ENCODE measurements at places on chromosomes 4 and X.

- no peak for DNase-seq
These were observed 445.5 kb downstream of the PCDH10 start for GRCh38 chr4:133594390-133595207.

DNA sequence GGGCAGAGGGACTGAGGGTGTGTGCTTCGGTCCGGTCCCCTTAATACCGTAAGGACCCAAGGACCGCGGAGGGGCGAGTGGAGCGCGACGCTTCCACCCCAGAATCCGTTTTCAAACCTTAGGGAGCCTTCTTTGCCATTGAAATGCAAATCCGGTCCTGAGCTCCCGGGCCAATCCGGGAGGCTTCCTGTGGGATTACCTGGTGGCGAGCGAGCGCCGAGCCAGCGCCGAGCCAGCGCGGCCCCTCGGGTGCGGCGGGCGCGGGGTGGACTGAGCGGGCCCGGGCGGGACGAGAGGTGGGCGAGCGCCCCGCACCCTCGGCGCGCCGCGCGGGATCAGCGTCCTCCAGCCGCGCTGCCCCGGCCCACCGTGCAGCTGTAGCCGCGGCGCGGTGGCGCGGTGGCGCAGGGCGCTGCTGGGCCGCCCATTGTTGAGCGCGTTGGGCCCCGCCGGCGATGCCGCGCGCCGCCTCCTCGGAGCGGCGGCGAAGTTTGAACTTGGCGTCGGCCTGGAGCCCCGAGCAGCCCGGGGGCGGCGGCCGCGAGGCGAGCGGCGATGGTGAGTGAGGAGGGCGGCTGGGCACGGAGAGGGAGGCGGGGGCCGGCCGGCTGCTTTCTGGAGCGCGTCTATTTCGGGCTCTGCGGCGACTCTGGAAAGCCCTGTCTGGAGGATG, 208.7 kb downstream of the SOWAHB start:
- no peak for DNase-seq

DNA sequence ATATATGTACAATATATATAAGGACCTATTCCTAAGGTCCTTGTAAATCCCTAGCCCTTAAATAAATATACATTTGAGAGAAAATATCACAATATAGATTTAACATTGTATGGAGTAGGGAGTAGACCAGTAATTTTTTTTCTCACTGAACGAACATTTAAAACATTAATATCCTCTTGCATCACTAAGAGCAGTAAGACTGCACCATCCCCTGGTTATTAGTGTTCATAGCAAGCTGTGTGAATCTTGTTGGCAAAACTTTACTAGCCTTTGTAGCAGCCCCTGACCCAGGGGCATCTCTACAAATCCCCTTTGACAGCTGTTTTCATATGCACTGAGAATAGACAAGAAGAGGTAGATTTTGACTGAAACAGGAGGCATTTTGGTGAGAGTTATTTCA, 146.5 kb downstream of the IL1RAPL2 start:
- no peak for DNase-seq

- DNase-seq: no peak
These were observed 322.8 kb upstream of the EDA2R start for GRCh38 chrX:66961665-66962064.

DNA sequence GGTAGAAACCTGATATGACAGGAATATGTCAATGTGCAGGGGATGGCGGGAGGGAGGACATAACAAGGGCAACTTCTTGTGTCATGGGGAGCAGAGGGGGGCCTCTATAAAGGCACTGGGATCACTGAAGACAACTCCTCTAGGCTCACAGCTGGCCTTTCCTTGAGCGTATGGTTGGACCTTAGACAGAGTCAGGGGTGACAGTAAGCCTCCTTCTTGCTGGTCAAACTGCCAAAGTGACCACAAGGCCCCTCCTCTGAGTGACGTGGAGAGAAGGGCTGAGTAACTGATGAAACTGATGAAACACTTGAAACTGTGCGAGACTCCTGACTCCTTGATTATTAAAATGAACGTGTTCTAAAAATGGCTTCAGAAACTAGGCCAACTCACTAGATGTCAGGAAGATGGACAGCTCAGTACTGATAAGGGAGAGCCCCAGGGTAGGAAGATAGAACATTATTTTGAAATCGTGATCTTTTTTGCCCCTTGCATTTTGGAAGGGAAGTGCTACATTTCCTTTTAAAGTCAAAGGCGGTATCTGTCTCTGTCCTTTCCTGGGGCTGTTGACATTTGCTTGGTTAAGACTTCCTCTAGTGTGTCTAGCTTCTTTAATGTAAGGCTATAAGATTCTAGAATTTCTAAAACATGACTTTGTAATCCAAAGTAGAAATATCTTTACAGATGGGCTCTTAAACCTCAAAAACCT, 1.6 kb downstream of the RAB33A start:
- peak; percentile 89 for DNase-seq

DNA sequence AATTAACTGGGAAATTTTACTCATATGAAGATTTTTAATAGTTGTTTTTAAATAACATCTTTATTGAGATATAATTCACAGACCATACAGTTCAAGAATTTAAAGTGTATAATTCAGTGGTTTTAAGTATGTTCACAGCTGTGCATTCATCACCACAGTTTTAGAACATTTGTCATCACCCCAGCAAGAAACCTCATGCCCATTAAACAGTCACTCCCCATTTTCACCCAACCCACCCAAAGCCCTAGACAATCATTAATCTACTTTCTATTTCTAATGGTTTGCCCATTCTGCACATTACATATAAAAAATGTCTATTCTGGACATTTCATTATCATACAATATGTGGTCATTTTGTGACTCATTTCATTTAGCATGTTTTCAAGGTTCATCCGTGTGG, 2.8 kb downstream of the UPRT start:
- no peak for DNase-seq

DNA sequence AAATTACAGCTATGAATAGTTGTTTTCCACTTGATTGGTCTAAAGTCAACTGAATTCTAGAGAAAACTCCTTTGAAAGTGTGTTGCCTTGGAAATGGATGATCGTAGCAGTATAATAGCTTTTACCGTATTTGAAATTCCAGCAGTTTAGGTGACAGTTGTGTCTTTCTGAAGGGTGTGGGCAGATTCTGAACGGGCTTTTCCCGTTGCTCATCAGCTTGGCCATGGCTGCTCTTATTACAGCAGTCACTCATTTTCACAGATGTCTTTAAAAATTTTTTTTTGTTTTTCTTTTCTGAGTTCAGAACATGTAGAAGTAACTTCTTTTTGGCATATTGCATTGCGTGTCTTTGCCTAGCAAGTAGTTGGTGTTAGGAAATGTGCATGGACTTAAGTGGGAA, 69.6 kb upstream of the SLC4A4 start:
- DNase-seq: no peak

DNA sequence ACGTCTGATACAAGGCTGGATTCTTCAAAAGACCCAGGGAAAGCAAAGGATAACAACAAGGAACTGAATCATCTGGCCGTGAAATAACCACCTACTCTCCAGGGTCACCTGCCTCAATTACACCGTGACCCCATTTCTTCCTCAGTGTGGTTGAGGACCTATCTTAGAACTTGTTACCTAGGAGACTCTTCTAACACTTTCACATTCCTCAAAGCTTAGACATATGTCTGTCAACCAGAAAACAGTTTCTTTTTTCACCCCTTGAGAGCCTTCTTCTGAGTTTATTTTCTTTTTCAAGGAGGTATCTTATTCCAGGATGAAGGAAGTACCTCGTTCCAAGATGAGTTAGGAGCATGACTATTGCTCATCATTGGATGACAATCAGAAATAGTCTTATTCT, 337.8 kb downstream of the ARHGAP24 start:
- DNase-seq: no peak

DNA sequence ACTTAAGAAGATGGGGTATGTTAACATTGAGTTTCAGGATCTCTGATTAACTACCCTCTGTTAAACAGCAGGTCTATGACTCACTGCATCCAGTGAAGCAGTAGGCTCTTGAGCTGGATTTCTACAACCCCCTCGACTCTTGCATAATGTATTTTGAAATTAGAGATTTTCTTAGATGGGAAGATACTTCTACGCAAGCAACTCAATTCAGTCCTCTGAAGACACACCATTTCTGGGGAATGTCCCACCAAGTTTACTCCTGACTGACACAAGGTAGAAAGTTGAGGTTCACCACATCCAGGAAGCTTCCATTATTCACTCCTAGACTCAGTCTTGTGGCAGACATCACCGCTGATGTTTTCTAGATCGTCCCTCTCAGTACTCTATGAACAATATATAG, 12.9 kb downstream of the PALLD start:
- DNase-seq: peak; percentile 96

DNA sequence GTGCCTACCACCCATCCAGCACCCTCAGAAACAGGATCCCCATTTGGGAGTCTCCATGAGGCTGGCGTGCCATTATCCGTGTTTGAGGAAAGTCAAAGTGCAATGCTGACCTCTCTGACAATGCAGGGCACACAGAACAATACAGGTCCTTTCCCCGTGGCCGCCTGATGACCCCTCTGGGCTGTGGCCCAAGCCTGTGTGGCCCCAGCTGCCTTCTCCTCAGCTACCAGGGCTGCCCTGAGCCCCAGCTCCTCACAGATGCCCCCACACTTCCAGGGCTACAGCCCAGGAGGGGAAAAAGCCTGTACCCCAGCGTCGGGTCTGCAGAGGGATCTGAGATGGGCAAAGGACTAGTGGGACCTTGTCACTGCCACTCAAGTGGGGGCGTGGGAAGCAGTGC, 15.5 kb downstream of the ZFYVE28 start:
- no peak for DNase-seq

DNA sequence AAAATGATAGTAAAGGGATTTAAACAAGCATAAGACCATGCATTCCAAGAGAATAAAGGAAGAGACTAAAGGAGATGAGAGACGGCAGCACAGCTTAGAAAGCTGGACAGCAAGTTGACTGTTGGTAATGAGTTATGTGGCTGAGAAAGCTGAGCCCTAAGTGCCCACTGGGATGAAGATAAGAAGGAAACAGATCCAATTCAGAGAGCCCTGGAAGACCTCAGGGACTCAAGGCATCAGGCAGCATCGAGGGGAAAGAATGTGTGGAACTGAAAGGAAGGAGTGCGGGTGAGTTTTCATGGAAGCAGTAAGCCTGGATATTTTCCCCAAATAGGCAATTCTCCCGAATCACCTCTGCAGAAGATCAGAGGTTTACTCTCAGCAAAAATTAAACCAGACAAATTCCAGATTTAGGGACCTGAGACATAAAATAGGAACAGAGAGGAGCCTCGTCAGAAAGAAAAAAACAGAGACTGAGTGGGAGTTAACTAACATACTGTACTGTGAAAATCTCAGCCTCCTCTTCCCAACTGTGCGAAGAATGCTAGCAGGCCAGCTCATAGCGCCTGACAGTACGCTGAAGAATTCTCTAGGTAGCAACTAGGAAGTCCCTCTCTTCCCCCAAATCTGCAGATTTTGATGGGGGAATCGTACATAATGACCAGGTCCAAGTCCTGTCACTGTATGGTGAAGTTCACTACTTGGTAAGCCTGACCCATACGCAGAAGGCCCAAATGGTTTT, 187.7 kb upstream of the TAPT1 start:
- no peak for DNase-seq

- DNase-seq: no peak
These were observed 90.8 kb downstream of the PPP2R2C start for GRCh38 chr4:6381571-6382123.

DNA sequence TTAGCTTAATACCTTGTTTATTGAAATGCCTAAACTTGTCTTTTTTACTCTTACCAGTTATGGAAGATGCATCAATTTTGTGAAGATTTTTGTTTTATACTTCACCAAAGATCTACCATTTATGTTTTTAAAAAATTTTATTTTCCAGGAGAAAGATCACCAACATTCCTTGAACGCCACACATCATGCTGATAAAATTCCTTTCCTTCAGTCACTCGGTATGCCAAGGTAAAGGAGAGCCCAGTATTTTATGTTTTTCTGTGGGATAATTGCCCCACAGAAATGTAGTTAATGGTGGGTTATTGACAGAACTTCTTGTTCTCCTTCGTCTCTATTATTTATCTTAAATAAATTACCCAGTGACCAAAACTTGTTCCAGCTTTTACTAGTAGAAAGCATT, 217.0 kb downstream of the GC start:
- no peak for DNase-seq

- DNase-seq: no peak
These were observed 689.0 kb downstream of the GRID2 start for GRCh38 chr4:92992758-92993157.

DNA sequence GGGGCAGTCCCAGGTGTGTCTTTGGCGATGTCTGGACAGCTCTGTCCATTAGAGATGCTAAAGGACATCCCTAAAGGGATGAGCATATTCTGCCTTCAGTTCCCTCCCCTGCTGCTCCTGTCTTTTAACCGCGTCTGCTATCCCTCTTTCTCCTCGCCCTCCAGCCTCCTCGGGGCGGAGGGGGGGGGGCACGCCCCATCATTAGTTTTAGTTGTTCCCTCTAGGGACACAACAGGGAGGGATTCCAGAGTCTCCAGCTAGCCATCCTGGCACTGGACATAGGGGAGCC, 1.1 kb downstream of the MSL3 start:
- DNase-seq: no peak

DNA sequence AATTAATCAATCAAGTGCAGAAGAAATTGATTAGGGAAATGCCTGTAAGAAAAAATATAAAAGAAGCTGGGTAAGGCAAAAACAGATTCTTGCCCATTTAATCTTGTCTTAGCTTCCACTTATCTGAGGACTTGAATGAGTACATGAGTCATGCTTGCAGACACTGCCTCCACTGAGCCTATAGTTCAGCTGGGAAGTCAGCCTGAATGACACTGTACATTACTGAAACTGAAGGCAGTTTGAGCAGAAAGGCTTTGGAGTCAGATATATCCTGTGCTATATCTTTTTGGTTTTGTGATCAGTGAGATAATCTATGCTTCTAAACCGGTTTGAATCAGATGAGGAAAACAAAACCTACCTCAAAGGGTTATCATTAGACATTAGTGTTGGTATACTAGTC, 61.3 kb downstream of the NUDT11 start:
- no peak for DNase-seq

GRCh38 chrX:44908827-44909226, 35.8 kb downstream of the KDM6A start:
- DNase-seq: no peak

GRCh38 chrX:31366041-31366440, 294.2 kb upstream of the FTHL17 start:
- DNase-seq: no peak

GRCh38 chrX:136806891-136807410, 26.2 kb upstream of the ARHGEF6 start:
- no peak for DNase-seq

GRCh38 chr4:56128213-56128612, 179.5 kb downstream of the CEP135 start:
- DNase-seq: no peak

GRCh38 chr4:153283260-153283659, 61.2 kb upstream of the MND1 start:
- DNase-seq: no peak

DNA sequence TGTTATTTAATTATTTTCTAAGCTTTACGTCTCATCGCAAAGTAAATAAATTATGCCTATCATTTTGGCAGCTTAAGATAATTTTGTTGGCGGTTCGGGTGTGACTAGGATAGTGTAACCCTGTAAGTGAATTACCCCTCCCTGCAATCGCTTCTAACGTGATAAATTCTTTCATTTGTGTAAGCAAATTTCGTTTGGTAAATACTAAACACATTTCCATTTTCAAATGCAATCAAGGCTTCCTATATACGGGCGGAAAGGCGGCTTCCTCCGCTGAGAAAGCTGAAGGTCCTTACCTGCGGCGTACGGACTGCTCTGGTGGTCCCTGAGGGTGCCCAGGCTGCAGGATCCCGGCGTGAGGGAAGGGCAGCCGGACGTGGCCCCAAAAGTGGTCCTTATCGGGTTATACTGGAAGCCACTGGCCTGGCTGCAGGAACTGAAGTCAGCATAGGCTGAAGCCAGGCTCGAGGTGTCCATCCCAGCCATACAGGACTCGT, 403 bp downstream of the PHOX2B start:
- DNase-seq: no peak

Data from suppressor macrophage treated with lipopolysaccharide for 4 hours (primary cell).